CD4-positive, alpha-beta T cell treated with Interleukin-2 at 100 ng/mL for 4 hours (primary cell): ENCODE measurements at places on chromosomes 4 and X.

DNA sequence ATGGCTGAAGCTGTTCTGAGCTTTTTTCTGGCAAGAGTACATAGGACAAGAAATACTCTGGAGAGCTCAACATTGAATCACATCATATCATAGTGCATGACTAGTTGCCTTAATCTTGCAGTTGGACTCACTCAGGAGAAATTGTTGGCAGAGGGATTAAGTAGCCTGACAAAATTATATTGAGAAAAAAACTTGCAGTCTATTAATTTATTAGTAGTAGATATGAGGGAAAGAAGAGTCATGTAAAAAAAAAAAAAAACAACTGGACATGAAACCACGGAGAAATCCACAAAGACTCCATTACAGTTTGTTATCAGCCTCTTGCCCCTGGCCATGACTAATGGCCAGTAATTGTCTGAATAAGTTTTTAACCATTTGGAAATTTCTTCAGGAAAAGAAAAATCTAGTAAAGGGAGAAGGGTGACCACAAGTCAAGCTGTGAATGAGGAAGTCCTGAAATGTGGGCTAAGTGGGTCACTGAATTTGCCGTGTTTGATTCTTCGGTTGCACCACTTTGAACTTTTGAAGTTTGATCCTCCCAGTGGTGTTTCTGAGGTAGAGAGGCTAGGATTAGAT is 45.6 kb downstream of the FHL1 start:
- DNase-seq, result no peak

- DNase-seq, result no peak
Measured at GRCh38 chrX:149259241-149259640, 245.9 kb downstream of the IDS start.

- no peak for DNase-seq
Measured at GRCh38 chrX:12657433-12657832, 133.8 kb upstream of the PRPS2 start.

DNA sequence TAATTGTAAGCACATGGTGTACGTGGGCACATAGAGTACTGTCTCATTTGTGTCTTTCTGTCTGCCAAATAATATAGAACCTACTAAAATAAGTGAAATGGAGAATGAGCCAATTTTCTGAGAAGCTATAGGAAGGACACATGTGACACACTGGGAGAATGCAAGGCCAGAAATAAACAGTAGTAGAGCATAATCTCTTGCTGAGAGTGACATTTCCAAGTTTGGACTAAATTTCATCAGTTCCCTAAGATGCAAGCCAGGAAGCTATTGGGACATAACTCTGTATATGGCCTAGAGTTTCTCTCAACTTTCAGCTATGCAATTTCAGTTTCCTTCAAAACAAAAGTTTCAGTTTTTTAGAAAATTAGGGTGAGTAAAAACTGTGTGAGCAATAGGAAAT is 638.7 kb downstream of the PCDH18 start:
- no peak for DNase-seq

DNA sequence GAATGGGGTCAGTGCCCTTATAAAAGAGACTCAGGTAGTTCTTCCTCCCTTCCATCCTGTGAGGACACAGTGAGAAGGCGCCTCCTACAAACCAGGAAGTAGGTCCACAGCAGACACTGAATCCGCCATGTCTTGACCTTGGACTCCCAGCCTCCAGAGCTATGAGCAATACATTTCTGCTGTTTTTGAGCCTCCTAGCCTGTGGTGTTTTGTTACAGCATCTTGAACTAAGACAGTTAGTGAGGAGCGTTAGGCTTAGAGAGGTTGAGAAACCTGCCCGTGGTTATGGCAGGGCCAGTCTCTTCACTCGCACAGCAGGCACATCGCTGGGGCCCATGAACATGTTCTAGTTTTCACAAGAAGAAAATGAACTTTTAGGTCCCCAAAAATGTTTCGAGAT is 19.7 kb downstream of the SHROOM2 start:
- no peak for DNase-seq

GRCh38 chrX:41127477-41128192 is 42.4 kb downstream of the USP9X start:
- DNase-seq, result no peak

GRCh38 chr4:114597410-114598115 is 1.0 kb upstream of the UGT8 start:
- no peak for DNase-seq

DNA sequence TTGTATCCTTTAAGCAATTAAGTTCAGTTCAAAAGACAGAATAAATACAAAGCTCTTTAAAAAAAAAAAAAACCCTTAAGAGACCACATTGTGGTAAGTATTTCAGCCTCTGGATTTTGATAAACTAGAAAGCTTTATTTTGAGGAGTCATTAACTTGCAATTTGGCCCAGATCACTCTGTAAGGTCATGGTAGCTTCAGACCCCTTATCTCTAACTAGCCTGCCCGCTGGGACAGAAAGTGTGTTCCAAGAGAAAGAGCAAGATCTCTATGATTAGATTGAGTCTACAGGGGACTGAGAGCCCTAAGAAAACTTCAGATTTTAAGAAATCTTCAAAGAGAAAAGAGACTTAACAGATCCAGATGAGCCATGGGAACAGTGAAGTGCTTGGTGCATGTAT is 45.6 kb downstream of the GALNT7 start:
- no peak for DNase-seq

- no peak for DNase-seq
Measured at GRCh38 chr4:110108960-110109359, 89.5 kb downstream of the ELOVL6 start.

- no peak for DNase-seq
Measured at GRCh38 chr4:120653804-120654573, 268.5 kb downstream of the PRDM5 start.

- DNase-seq, result no peak
Measured at GRCh38 chr4:2078584-2078983, 19.5 kb downstream of the NAT8L start.

GRCh38 chrX:100649550-100650356 is 5.8 kb downstream of the SRPX2 start:
- no peak for DNase-seq

DNA sequence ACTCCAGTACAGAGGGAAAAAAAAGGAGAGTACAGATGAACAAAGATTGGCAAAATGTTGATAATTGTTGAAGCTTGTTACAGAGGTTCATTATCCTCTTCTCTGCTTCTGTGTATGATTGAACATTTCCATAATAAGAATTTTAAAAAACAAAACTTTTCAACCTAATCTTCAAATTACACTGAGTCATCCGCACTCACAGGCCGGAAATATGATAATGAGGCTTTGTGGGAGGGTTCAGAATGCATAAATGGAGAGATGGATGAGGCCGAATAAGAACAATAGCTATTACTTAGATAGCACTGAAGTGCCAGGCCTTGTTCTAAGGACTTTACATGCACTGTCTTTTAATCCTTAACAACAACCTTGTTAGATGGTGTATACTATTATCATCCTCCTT is 4.6 kb upstream of the ERCC6L start:
- DNase-seq, result no peak

DNA sequence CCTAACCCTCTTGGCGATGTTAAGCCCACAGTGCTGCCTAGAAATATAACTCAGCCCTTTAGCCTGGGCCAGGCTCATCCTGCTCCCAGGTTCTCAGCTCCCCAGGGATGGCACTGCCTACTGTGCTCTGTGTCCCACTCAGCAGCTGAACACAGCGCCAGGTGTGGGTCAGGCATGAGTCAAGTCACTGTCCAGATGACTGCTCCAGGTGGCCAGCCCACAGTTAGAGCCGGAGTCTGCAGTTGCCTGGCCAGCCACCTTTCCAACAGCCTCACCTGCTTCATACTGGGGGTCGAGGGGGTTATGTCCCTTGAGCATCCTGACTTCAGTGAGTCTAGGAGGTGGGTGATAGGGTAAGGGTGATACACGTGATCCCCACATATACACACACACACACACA is 48.4 kb downstream of the TBC1D14 start:
- DNase-seq, result no peak

- no peak for DNase-seq
Measured at GRCh38 chr4:3715061-3715854, 50.9 kb upstream of the ADRA2C start.

- no peak for DNase-seq
Measured at GRCh38 chrX:47611926-47612325, 7.7 kb downstream of the SYN1 start.

GRCh38 chr4:91758487-91758886 is 545.3 kb upstream of the GRID2 start:
- no peak for DNase-seq

- no peak for DNase-seq
Measured at GRCh38 chrX:50677789-50678188, 136.2 kb downstream of the SHROOM4 start.

DNA sequence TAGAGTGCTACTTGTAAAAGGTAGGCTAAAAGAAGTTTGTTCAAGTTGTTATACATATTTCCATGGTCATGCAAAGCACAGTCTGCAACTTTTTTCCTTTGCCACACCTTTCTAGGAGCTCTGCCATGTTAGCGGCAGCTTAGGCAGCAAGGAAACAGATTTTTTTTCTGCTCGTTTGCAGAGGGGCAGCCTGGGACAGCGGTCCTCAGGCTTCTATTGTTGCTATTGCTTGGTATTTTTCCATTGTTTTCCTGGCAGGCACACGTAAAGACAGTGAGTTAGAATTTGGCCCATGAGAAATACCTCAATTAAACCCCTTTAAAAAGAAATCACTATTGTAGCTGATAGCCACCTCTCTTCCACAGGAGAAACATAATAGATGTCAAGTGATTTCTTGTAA is 391.4 kb downstream of the SH2D1A start:
- no peak for DNase-seq

- no peak for DNase-seq
Measured at GRCh38 chr4:128711361-128711760, 98.1 kb upstream of the JADE1 start.

DNA sequence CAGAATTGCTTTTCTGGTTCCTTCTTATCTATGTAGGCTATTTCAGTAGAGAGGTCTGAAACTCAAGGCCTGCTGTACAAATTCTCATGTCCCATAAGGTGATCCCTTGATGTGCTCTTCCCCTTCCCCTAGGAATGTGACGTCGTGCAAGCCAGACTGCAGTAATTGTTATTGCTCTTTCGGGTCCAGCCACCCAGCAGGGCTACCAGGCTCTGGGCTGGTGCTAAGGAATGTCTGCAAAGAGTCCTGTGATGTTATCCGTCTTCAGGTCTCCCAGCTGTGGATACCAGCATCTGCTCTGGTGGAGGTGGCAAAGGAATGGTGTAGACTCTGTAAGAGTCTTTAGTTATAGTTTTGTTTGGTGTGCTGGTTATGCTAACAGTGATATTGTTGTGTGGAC is 378.7 kb downstream of the C4orf33 start:
- DNase-seq, result no peak

DNA sequence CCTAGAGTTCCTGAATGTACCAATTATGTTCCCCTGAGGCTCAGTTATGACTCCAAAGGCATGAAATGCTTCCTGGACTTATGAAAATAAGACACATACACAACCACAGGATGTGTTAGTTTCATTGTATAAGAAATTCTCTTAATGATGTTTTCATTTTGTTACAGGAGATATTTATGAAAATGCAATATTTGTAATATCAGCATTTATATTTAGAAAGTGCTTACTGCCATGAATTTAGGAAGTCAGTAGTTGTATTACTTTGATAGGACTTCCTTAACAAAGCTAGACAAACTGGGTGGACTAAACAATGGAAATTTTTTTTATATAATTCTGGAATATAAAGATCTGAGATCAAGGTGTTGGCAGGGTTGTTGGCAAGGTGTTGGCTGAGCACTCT is 572.1 kb upstream of the IGFBP7 start:
- DNase-seq, result no peak

- no peak for DNase-seq
Measured at GRCh38 chr4:122150931-122151330, 1.2 kb upstream of the BLTP1 start.

GRCh38 chr4:70760662-70761061 is 38.9 kb downstream of the RUFY3 start:
- no peak for DNase-seq

DNA sequence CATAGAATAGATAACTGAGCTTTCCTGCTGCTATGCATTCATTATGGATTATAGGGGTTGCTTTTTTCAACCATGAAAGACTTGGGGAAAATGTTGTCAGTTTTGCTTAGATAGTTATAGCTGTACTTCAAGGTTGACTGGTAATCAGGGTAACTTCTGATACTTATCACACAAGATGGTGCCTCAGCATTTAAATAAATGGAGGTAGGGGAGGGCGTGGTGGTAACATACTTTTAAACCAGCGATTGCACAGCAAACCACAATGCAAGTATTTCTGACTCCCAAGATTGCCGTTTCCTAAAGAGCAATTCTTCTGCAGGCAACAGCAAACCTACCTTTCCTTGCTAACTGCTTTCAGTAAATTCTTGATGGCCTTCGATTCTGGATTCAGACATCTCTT is 1.3 kb downstream of the CXCL10 start:
- no peak for DNase-seq

- no peak for DNase-seq
Measured at GRCh38 chr4:6520978-6521377, 48.6 kb upstream of the PPP2R2C start.

DNA sequence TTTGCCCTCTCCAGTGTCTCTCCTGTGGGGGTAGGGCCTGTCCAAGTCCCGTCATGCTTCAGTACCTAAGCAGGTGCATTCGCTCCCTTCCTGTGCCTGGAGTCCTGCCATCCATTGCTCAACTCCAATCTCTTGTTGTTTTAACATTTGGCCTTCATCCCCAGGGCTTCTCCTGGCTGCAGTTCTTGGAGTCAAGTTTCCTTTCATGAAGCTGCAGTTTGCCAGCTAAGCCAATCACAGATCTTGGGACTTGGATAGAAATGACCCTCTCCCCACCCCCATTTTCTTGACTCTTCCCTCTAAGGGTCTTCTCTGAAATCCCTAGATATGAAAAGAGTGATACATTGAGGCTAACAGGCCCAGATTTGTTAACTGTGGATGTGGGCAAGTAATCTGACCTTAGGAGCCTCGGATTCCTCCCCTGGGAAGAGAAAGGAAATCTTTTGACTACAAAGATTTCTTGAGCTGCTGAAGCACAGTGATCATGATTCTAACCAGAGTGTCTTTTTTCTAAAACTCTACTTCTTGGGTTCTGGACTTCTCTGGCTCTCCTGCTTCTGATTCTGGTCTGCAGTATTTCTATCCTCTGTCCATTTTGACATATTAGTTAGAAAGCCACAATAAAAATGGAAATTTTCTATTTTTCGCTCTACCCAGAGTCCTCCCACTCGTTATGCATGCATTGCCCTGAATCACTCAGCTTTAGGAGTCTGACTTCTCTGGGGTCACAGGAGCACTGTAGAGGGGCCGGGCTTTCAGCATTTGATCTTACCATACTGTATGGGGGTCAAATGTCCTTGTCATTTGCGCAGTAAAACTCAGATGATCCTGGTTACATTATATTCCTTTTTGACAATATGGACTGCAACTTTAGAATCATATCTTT is 61.0 kb downstream of the CHRNA9 start:
- no peak for DNase-seq

GRCh38 chr4:141339966-141340365 is 119.3 kb downstream of the ZNF330 start:
- no peak for DNase-seq

- no peak for DNase-seq
Measured at GRCh38 chr4:44961001-44961755, 234.8 kb upstream of the GNPDA2 start.

- DNase-seq, result no peak
Measured at GRCh38 chrX:115940348-115940747, 230.2 kb upstream of the AGTR2 start.
